ENCODE measurements at places on chromosomes 4 and X.

DNA sequence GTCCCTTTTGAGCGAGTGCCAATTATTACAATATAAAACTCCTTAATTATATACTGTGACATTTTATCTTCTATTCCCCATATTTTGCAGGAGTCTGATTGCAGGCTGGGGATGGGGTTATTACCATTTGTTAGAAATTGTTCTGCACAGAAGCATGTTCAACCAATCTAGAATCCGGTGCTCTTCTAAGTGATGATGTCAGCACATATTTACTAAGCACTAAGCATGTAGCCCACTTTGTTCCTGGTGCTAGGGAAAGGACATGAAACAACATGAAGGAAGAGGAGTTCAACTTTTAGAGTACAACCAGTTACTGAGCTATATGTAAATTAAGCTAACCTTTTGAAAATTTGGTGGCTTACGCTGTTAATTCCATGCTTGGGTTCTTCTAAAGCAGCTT is 52.8 kb upstream of the IL1RAPL2 start:
- no peak for DNase-seq

DNA sequence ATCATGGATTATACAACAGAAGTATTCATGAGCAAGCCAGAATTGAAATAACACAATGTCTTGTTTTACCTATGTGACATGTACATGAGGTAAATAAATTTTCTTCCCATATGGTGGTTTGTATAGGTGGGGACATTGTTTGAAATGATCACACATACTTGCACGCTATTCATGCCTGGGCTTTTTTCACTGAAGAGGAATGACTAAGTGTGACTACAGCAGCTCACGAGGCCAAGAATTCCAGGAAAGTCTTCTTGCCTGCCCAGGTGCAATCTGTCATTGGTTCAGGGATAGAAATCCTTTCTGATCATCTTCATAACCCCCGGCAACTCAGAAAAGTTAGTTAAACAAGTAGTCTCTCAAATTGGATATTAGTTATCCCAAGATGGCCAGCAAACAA is 36.3 kb upstream of the AREG start:
- DNase-seq, result no peak

DNA sequence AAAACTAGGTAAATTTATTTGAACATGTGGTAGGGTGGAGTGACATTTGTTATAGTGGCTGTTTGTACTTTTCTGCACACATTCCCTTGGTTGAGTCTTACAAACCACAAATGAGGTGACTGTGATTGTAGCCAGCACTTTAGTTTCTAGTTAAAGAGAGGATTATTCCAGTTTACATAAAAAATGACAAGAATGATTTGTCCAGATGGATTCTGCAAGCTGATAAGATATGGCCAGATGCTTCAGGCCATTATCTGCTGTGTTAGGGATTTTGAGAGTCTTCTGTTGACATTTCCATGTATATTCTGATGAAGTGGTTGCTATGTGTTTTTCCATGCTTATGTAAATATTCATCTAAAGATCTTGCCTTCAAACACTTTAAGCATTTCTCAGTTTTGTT is 31.0 kb upstream of the PDE5A start:
- no peak for DNase-seq

DNA sequence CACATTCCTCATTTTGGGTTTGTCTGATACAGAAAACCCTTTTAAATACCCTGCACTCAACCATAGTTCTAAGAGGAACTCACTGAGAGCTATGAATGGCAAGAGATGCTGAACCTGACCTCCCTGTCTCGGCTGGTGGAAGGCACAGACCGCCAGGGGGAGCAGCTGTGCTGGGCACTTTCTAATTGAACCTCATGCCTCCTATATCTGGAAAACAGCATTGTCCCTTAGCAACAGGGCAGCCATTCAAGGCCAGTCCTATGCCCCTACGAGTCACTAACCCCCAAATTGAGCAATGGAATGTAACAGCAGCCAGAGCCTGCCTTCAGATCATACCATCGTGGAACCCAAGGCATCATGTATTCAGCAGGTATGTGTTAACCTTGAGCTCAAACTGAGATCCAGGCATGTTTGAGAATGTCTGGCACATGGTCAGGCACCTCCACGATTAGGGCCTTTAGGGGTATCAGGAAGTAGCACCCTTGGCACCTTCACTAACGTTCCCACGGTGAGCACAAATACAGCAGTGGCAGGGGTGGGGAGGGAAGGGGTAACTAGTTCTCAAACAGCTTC is 5.1 kb downstream of the USP27X start:
- peak; percentile 50 for DNase-seq

GRCh38 chr4:4412641-4413372 is 25.9 kb downstream of the NSG1 start:
- DNase-seq, result no peak

DNA sequence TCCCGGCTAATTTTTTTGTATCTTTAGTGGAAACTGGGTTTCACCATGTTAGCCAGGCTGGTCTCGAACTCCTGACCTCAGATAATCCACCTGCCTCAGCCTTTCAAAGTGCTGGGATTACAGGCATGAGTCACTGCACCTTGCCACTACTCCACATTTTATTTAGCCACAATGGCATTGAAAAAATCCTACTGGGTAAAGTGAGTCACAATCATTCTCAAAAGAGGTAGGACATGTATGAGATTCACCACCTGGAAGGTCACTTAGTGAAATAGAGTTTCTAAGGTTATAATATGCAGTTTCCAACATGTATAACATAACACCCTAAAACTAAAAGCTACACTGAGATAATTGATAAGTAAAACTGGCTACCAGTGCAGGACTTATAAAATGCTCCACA is 159.2 kb downstream of the BTC start:
- DNase-seq, result no peak
